ENCODE measurements at places on chromosomes 13 and 19. TPM values are rescaled to one million over a fixed set of nuclear protein-coding genes. Genes with fewer than 3 reads are reported as not detected.

DNA sequence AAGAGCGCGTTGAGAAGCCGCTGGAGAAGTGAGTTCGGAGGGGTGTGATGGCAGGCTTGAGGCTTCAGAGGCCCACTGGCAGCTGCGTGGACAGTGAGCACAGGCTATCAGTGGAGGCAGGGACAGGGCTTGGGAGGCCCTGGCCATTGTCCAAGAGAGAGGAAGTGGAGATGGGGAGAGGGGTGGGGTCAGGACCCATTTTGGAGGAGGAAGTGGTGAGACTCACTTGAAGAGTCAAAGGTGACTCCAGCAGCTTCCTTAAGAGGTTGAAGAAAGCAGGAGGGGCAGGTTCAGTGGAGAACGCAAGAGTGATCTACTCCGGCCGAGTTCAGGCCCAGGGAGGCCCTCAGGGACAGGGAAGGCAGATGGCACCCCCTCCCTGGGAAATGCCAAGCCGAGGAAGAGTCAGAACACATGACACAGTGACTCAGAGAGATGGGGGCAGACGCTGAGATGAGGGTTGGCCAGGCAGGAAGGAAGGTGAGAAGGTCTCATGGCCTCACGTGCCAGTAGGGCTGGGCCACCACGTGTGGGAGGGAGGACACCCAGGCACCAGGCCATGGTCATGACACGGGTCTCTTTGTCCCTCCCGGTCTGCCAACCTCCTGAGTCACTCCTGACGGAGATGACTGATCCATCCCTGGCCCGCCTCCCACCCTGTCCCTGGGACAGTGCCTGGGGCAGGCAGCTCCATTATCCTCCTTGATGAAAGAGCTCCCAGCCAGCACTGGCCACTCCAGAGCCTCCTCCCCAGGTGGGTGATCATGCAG, 10.1 kb upstream of the CD22 start:
- no peak for DNase-seq

DNA sequence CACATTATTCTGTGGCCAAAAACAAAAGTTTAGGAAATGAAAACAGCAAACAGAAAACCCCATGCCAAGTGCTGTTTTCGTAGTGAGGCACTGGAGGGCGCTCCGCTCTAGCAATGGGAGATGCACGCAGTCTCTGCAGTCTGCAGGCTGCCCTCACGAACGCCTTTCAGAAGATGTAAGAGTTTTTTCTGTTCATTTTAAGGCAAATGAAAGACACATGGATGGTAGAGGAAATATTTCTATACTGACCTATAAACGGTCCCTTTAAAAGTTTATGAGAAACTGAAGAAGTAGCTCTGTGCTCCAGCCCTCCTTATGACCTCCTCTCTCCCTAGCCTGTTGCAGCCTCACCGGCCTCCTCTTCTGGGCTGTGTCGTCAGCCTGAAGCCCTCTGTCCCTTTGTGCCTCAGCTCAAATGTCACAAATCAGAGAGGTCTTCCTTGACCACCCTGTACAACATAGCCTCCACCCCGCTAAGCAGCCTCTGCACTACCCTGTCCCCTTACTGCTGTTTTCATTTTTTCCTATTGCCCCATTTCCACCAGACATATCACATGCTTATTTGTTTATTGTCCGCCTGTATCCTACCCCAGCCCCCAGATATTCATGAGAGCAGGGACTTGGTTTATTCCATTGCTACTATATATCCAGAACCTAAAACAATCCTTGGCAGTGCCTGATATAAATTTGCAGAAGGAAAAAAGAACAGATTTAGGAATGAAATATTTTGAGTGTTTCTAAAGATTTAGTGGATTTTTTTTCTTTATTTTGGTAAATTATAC, 116.4 kb downstream of the TM9SF2 start:
- peak; percentile 32 for DNase-seq

- DNase-seq: no peak
Measured at GRCh38 chr19:4776436-4777211, 14.9 kb upstream of the FEM1A start.

- DNase-seq: no peak
Measured at GRCh38 chr13:24194447-24194846, 33.9 kb downstream of the SPATA13 start.

Gene TUBB4A
- 4.6 TPM for polyA plus RNA-seq

GRCh38 chr19:1251330-1252220, 3.2 kb downstream of the MIDN start:
- DNase-seq: no peak

GRCh38 chr13:65868099-65868498, 1362.0 kb downstream of the PCDH9 start:
- DNase-seq: peak; percentile 59

DNA sequence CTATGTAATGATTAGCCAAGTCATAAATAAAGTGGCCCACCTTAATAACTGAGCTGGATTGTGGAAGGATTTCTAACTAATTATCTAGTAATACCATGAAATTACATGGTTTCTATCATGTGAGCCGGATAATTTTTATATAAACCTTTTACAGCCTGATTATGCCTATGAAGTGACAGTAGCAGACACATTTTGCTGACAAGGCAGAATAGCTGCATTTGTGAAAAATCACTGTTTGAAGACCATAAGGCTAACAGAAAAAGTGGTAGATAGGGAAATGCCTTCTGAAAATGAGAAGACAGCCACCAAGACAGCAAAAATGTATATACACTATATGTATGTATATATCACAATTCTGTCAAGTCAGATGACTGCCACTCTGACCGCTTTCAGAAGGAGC, 27.1 kb downstream of the SLITRK5 start:
- DNase-seq: no peak

Gene ZNF69
- polyA plus RNA-seq: 22.5 TPM

GRCh38 chr13:49740870-49741269, 49.6 kb upstream of the EBPL start:
- DNase-seq: no peak

DNA sequence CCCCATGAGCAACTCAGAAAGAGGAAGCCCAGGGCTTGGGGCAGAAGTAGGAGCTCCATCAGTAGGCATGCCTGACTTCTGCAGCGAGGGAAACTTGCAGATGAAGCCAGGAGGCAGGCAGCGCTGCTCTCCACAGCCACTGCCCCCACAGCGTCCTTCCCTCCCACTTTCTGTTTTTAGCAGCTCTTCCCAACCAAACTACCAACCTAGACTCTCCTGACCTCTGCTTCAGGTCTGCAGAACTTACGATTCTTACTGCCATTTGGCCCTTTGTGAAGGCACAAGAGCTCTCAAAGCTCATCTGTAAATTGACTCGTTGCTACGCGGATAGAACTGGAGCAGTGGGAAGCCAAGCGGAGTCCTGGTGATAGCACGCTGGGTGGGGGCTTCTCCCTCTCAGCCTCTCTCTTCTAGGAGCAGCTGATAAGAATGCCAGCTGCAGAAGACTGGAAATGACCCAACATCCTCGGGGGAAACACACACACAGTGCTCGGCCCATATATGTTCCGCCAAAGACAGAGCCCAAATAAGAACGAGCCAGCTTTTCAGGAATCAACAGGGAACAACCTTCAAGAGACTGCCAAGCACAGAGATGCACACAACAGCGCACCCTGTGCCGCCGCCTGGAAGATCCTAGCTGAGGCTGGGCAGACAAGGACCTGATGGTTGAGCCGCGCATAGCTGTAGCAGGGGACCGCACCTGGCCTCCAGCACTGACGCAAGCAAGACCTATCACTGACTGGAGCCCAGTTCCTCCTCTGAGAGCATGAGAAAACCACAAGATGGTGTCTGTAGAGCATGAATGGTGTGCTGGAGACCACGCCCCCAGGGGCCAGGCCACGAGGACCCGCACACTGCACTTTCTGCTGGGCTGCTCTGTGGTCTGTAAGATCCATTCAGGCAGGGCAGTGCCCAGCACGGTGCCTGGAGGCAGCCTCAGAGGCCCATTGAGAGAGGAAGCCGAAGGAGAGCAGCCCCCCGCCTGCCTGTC, 15.9 kb upstream of the SLC35E1 start:
- no peak for DNase-seq

Gene ZNF223
- 13.1 TPM for polyA plus RNA-seq

GRCh38 chr19:38394488-38394887, 6.0 kb downstream of the SPRED3 start:
- no peak for DNase-seq

Gene UQCRFS1
- polyA plus RNA-seq: 17.7 TPM

DNA sequence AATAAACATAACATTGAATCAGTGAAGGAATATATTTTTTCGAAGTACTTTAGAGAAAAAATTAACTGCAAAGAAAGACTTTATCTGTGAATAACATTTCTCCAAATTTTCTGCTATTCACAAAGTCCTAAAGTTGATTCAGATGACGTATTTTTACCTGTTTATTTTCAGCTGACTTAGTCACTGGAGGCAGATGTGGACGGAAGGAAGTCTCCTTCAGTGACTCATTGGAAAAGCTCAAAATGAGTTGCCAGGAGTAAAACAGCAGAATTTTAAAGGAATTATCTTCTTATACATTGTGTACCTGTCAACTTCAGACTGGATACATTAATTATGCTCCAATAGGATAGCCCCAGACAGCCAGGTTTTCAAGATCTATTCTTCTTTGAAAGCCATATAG, 679.3 kb upstream of the GPC6 start:
- no peak for DNase-seq

GRCh38 chr19:4676955-4677731, 7.0 kb upstream of the MYDGF start:
- DNase-seq: no peak

Gene PALM3
- polyA plus RNA-seq: 22.0 TPM

DNA sequence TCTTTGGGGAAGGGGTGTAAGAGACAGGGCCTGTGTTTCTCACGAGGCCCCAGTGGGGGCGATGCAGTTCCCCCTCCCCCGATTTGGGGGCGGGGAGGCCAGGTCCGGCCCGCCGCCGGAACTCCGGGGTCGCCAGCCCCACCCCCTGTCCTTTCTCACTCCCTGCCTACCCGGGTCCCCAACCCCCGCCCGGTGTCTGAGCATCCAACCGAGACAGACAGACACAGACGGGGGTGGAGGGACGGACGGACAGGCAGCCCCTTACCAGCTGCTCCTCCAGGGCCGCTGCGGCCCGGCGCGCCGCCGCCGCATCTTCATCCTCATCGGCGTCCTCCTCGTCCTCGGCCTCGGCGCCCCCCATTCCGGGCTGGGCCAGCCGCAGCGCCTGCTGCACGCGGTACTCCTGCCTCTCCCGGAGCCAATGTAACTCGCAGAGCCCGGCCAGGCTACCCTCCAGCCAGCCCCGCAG, 397 bp downstream of the DACT3 start:
- peak; percentile 42 for DNase-seq

Gene OR10H1
- 0.03 TPM for polyA plus RNA-seq

Gene LCP1
- 21.0 TPM for polyA plus RNA-seq

GRCh38 chr19:10763828-10764339, 46.0 kb downstream of the DNM2 start:
- DNase-seq: no peak

DNA sequence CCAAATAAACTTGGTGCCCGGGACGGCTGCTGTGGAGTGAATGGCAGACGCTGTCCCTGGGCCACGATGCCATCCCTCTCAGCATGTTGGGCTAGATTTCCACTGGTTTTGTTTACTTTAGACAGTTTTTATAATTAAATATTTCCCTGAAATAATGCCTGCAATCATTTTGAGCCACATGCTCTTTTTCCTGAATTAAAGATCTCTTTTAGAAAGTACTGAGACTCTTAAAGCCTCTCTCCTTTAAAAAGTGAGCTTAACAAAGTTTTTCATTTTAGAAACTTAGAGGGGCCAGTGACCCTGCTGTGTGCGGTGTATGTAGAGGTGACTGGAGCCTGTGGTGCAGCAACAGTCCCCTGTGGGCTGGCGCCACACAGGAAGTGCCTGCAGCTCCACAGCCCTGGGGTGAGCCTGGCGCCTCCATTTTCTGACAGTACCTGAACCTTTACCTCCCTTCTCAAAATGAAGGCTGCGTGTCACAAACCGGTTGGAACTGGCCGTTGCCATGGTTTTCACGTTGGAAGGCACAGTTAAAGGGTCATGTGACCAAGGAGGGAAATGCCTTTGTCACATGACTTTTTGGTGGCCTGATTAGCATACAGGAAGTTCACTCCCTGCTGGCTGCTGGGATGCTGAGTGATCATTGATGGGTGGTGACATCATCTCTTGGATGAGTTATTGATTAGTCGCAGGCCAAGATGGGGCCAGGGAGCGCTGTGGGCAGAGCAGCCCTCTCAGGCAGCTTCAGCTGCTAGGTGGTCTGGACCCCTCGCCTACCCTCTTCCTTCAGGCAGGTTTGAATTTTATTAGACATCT, 26.3 kb downstream of the TSSK6 start:
- peak; percentile 87 for DNase-seq

GRCh38 chr13:31011901-31012654, 79.6 kb downstream of the TEX26 start:
- no peak for DNase-seq

Gene MAP4K1
- polyA plus RNA-seq: 4.2 TPM

DNA sequence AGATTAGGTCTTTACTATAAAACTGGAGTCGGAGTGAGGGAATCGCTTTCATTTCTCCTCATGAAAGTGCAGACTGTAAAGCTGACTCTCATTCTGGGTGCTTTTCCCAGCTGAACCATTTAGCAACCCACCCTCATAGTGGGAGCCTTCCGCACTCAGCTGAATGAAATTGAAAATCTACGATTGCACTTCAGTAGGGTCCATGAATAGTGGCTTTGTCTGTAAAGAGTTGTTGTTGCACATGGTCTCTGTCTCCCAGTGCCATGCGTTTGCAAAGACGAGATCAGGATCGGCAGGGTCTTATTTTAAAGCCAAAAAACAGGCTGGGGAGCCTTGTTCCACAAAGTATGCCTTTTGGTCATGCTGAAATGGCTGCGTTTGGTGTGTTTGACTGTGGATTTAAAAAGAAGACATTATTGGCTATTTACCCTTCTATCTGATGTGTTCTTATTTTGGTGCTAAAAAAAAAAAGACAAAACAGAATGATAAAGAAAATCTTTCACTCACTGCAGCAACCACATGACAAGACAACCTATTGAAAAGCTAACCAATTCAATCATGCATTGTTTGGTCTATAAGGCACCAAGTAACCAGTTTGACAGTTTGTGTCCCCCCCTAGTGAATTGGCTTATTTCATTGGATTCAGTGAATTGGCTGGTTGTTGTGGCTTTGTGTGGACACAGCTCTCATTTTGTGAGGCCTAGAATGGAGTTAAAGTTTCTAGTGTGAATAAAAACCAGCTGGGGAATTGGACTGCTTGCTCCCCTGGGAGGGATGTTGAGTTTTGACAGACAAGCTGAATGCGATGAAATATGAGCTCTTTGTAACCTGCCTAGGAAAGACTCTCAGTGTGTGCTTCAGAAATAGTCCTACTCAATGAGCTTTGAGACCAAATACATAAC, 65.6 kb downstream of the ARHGAP35 start:
- no peak for DNase-seq

Gene FAM32A
- 118 TPM for polyA plus RNA-seq

Gene S1PR2
- 37.2 TPM for polyA plus RNA-seq

Measured in right lung (tissue), 10 donors.